Ovary (tissue), 10 donors: ENCODE measurements at places on chromosomes 12 and 14. TPM values are rescaled to one million over a fixed set of nuclear protein-coding genes. Genes with fewer than 3 reads are reported as not detected.

Gene PIK3C2G
- 0.07 TPM for total RNA-seq

Gene IKZF4
- total RNA-seq = 8.5 TPM

Gene IFT81
- 18.4 TPM for total RNA-seq

Gene BTG1
- 145 TPM for total RNA-seq

Gene SVOP
- not detected for total RNA-seq

Gene KRT6C
- total RNA-seq = not detected

Gene ALDH1L2
- 0.83 TPM for total RNA-seq

Gene SLC17A8
- total RNA-seq = not detected

Gene CIPC
- 13.7 TPM for total RNA-seq
